ENCODE measurements at places on chromosomes 16 and 17.

DNA sequence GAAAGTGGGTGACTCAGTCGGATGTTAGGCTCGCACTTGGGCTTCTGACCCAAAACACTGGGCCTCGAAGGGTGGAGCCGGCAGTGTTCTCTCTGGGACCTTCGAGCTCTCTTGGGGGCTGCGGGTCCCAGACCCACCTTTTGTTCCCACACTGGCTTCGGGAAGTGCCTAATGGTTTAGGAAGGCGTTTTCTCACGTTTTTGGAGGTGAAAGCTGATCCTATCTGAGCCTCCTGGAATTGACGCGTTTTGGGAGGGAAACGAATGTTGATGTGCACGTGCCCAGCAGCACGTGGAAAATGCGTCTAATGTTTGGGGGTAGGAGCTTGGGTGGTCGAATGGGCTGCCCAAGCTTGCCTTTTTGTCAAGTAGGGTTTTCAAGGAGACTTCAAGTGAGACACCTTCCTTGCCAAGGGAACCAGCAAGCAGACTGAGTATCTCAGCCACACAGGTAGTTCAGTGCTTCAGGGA is 666 bp downstream of the HGS start:
- no peak for DNase-seq

- no peak for DNase-seq
Observed at GRCh38 chr17:81470944-81471817, 41.4 kb downstream of the ACTG1 start.

- DNase-seq, result no peak
Observed at GRCh38 chr16:48949636-48950035, 332.0 kb downstream of the CBLN1 start.

- DNase-seq, result no peak
Observed at GRCh38 chr16:49867234-49867633, 11.3 kb upstream of the ZNF423 start.

DNA sequence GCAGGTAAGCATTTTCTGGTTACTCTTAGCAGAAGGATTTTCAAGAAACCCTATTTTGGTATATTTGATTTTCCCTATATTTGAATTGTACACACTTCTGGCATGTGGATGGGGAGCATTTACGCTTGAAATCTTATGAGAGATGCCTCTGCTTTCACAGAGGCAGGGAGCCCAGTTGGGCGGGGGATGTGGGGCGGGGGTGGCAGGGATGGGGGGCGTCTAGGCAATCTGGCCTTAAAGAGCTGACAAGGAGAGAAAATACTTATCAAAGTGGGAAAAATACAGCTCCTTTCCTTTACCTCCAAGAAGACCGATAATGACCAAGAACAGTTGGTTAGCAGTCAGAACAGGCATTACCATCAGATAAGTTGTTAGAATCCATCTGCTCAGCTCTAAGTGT is 79.1 kb upstream of the NUDT7 start:
- no peak for DNase-seq

DNA sequence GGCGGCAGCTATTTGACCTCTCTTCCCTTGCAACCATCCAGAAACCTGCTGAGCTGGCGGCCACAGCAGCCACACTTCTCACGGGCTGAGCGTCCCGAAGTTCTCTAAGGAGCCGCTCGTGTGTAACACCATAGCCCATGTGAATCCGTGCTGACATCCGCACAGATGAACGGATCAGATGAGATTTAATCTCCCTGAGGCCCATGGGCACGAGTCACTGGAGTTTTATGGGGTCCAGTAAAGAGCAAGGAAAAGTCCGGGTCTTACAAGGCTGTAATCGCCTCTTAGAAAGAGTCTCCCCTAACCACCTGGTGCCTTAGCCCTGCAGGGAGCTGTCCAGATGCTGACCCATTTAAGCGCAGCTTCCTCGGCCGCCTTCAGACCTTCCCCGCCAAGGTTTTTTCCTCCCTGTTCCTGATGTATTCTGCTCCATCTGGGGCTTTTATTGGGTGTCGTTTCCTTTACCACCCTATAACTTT is 5.5 kb upstream of the CACNG5 start:
- DNase-seq, result no peak

DNA sequence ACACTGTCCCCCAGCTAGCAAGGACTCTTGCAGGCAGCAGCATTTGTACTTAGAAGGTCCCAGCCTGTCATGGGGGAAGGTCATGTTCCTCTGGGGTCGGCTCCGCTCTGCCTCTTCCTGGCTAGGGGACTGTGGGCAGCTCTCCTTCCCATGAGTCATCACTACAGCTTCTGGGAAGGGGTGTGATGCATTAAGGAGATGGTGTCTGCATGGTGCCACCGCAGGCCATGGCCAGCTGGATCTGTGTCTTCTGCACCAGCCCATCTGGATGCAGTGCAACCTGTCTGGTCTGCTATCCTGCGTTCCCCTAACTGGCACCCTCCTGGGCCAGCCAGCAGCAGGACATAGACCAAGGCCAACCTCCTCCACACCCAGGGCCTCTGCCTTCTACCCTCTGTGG is 6.3 kb downstream of the STARD3 start:
- no peak for DNase-seq

GRCh38 chr17:78197147-78197832 is 10.1 kb downstream of the AFMID start:
- DNase-seq, result no peak

DNA sequence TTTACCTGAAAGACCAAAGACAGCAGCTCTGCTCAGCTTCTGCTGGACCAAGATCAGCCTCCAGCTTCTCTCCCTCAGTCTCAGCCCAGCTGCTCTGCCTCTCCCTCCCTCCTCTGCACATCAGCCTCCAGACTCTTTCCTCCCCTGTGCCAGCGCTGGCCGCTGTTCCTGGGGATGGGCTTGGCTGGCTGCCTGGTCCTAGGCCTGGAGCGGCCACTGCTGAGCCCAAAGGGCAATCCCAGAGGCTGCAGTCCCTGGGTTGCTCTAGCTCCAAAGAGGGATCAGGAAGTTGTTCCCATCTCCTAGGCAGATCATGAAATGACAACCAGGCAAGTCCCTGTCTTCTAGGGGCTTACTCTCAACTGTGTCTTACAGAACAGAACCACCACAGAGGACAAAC is 31.3 kb downstream of the DCUN1D3 start:
- no peak for DNase-seq

DNA sequence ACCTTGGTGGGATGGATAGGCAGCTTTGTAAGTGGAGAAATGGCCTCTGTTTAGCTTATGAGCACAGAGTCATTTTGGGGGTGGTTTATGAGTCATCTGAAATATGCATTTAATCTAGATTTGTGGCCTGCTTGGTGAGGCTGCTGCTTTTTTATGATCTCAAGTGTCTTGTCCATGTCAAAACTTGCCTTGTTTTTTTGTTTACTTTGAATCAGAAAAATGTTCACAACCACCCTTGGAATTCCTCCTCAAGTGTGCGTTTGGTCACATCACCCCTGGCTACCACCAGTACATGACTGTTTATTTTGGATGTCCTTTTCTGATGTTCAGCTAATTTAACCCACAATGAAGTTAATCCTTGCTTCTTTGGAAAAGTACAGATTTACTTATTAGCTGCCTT is 64.6 kb downstream of the FTO start:
- DNase-seq, result no peak

GRCh38 chr17:49748223-49748622 is 15.7 kb downstream of the FAM117A start:
- no peak for DNase-seq

DNA sequence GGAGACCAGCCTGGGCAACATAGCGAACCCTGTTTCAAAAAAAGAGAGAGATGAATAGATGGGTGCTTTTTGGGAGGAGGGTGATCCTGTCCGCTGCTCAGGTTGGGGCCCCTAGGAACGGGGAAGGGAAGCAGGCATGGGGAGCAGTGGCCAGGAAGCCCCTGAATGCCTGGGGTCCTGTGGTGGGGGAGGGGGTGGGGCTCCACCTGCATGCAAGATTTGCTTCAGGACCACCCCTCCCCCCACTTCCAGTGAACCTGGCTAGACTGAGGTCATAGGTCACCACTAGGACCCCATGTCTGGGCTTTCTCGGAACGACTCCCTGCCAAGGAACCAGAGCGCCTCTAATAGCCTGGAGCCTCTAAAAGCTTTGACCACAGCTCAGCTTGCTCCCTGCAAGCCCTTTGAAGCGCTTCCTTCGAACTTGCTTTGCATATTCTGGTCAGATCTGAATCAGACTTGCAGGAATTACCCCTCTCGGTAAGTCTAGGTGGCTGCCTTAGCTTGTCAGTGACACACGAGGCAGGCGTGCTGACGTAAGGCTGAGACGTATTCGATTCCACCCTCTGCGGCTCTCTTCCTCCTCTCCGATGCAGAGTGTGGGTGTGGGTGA is 3.7 kb downstream of the SOCS3 start:
- no peak for DNase-seq

GRCh38 chr17:72333570-72333969 is 212.8 kb downstream of the SOX9 start:
- DNase-seq, result no peak

DNA sequence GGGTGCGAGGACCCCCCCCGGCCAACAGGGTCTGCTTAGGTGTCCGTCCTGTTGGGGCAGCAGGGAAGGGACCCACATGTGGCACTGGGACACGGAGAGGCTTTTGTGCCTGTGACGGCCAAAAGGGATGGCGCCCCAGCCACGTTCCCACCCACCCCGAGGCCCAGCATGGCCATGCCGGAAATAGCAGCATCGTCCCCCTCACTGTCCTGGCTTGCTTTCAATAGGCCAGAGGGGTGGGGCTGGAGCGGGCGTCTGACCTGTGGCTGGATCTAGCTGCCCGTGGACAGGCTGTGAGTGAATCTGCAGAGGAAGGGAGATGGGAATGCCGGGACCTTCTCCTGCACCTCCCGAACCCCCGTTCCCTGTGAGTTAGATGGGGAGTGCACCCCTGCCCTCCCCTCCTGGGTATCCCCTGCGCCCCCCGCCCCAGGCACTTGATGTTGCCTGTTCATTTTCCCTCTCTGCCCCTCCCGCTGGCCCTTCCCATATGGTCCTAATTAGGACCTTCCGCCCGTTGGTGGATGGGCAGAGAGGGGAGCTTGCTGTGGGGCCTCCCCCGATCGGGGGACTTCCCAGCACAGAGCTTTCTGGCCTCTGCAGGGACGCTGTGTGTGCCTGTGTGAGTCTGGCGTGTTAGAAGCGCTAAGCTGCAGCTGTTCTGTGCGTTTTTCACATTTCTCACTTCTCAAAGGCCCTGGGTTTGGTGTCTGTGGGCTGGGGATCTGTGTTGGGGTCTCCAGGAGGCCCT is 292.8 kb downstream of the SEC14L1 start:
- no peak for DNase-seq

DNA sequence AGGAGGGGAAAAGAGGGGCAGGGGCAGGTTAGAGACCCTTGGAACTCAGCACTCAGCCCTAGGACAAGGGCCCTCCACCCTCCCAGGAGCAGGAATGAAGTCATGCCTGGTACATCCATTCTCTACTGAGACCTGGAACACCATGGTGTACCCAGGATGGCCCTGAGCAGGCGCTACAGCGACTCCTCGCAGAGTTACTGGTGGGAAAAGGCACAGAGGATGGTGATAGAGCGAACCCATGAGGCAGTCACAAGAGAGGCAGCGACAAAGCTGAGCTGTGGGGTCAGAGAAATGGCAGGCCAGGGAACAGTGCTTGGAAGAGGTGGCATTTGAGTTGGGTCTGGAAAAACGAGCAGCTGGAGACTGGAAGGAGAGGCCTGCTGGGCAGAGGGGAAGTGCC is 37.5 kb downstream of the SRCIN1 start:
- no peak for DNase-seq
